ENCODE measurements at places on chromosomes 1 and 21.
A peak's percentile ranks its signal among the peaks of the same experiment; 100 is the strongest.

- DNase-seq = no peak
Observed at GRCh38 chr1:28115267-28115666, 26.9 kb upstream of the EYA3 start.

GRCh38 chr1:93021539-93022134 is 57.4 kb upstream of the MTF2 start:
- peak; percentile 26 for DNase-seq

- no peak for DNase-seq
Observed at GRCh38 chr1:175355414-175355813, 162.8 kb upstream of the KIAA0040 start.

- no peak for DNase-seq
Observed at GRCh38 chr1:211932231-211932932, 101.8 kb upstream of the LPGAT1 start.

Measured in A172 (cell line).